ENCODE measurements at places on chromosomes 5 and 9.

GRCh38 chr5:89216606-89217005, 333.6 kb upstream of the MEF2C start:
- DNase-seq: no peak

- DNase-seq: no peak
Measured at GRCh38 chr5:56350011-56350596, 117.0 kb upstream of the ANKRD55 start.

DNA sequence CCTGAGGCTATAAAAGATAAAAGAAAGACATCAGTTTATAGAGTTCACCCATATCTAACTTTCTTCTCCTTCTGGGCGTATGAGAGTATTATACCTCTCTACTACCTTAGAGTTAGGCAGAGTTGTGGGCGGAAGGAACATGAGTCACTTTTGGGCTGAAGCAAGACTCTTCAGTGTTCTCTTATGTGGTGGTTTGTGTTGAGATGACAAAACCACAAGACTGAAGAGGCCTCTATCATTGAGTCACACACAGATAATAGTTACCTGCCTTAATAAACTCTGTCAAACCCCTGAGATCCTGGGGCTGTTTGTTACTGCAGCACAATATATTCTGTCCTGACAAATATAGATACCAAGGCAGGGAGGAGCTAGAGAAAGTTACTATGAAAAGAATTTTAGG, 184.2 kb downstream of the EFNA5 start:
- DNase-seq: no peak

GRCh38 chr9:107784235-107784958, 294.8 kb upstream of the KLF4 start:
- DNase-seq: no peak
